ENCODE measurements at places on chromosomes 7 and 10.

- DNase-seq = no peak
Measured at GRCh38 chr10:124131172-124131571, 37.8 kb upstream of the CHST15 start.

- no peak for DNase-seq
Measured at GRCh38 chr7:113548561-113548960, 370.2 kb downstream of the PPP1R3A start.

DNA sequence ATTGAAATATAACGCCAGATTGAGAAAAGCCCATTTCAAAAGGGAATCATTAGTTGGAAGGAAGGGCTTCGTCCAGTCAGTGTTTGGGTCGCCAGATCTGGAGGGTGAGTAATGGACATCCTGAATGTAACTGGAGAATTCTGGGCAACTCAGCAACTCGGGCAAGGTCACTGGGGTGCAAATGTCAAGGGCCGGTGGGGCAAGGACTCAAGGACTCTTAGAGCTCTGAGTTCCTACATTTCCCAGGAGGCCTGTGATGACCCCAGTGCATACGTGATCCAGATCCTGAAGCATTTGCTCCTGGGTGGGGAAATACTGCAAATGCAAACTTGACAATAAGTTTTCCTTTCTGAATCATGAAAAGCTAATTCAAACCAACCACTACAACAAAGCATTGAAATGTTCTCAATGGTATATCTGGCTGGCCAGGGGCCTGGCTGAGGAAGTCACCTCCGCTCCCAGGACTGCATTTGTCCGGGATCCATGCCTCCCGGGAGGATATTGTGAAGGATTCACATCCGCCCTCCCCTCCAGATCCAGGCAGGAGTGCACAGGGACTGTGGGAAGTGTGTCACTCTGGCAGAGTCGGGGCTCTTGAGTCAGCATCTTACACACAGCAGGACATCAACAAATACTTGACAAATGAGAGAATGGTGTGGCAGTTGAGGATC, 164.0 kb downstream of the FANK1 start:
- DNase-seq = no peak

DNA sequence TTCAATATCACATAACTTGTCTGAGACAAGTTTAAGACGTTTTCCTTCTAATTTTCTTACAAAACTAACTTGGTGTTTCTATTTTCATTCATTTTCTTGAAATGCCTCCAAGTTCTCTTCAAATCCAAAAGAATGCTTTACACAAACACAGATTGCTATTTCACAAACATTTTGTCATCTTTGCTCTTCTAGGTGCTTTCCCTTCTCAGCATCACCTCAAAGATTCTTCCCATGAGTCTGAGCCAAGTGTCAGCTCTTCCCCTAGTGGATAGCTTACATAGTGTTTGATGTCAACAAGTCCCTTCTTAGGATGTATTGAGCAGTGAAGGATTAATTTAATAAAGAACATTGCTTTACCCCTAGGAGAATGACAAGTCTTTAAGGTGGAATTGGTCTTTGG, 38.1 kb upstream of the SEMA3A start:
- no peak for DNase-seq

DNA sequence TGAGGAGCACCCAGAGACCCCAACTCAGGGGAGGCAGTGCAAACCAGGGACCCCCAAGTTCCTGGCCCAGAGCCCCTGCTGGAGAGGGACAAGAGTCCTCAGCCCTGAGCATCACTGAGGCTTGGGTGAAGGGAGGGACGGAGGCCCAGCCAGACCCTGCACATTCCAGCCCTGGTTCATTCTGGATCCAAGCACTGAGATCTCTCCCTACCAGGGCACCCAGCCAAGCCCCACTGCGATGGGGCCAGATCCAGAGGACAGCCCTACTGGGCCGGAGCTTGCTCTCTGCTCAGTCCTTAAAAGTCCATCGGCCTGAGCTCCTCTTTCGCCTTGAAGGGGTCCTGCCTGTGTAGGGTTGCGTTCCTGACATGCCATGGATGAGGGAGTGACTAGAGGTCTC, 40.5 kb upstream of the RABGEF1 start:
- DNase-seq = no peak

DNA sequence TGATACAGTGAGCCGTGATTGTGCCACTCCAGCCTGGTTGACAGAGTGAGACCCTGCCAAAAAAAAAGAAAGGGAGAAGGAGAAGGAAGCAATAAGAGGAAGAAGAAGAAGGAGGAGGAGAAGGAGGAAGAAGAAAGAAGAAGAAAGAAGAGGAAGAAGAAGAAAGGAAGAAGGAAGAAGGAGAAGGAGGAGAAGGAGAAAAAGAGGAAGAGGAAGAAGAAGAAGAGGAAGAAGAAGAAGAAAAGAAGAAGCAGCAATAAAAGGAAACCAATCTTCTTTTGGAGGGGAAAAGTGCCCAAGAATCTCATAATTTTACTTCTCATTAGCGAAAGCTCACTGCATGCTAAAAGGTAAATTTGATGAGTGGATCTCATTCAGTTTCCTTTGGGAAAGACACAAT, 85.7 kb upstream of the GLCCI1 start:
- DNase-seq = no peak

DNA sequence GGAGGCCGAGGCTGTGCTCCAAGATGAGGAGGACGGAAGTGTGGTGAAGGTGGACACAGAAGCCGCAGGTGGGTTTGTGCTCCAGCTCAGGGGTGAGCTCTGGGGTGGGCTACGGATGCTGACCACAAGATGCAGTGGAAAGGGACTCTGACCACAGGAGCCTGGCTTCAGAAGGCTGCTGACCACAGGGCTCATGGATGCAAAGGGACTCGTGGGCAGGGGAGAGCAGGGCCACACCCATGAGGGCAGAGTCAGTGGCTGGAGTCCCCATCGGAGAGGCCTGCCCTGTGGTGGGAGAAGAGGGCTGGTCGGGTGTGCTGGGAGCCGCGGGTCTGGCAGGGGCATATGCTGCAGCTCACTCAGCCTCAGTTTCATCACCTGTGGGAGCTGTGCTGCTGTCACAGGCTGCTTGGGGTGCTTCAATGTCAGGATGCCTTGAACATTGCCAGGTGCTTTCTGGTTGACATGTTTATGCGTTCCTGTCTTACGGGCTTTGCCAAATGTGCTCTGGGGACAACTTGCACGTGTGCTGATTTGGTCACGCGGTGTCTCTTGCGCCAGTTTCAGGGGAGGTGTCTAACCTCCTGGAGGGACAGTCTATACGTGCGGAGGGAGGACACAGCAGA, 13.7 kb downstream of the SCART1 start:
- no peak for DNase-seq

DNA sequence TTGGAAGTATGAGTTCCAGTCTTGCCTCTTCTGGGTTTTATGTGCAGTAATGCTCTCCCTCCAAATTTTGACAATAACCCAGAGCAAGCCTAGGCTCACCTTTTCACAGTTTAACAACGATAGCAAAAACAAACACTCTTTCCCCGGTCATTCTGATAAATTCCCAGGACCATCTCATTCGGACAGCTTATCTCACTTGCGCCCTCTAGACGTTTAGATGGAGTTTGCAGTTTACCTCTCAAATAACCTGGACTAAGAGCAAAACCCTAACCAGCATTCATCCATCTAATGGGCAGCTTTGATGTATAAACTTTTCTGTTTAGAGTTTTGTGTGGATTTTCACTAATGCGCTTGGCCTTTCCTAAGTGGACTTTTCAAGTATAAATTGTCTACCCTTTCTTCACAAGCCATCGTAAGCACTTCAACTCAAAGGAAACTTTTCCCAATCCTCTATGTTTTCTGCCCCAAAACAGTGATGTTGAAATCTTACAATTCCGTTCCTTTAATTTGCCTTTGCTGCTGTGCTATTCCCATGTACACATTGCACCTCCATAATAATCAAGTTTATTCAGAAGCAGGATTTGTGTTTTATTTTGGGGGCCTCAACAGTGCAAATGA, 114.9 kb downstream of the HDAC9 start:
- no peak for DNase-seq

DNA sequence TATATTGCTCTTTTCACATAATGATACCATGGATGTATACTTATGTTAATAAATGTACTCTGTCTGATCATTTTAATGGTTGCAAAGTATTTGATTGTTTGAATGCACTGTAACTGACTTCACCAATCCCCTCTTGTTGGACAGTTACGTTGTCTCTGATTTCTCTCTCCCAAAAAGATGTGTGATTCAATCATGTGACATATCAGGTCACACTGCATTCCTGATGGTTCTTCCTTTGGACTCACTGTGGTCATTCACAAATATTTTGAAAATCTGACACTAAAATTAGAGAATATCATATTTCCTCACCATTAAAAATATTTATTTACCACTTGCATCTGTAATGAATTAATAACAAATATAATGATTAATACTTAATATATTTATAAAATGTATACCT, 22.2 kb downstream of the SLC16A12 start:
- no peak for DNase-seq

DNA sequence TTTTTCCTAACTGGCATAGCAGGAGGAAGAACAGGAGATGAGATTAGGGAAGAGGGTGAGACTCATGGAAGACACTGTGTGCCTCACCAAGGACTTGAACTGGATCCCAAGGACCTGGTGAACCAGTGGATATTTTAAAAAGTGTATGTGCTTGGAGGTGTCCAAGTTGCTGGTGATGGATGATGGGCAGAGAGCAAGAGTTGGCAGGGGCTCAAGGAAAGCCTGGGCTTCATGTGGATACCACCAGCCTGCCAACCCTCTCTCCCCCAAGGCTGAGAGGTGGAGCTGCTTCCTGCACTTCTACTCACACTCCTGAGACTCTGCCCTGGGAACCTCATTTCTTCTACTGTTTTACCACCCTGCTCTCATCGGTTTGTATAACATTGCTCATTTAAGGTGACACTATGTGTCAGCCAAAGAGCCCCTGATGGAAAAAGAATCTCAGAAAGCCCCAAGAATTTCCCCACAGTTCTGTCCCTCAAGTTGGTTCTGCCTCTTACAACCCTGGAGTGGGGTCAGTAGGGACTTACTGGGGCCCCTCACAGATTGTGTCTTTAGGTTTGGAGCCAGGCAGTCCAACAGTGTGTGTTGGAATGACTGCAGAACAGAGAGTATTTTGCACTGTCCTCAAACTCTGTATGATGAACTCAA, 56.2 kb upstream of the PDCD4 start:
- DNase-seq = no peak

- DNase-seq = no peak
Measured at GRCh38 chr10:1205450-1206030, 149.4 kb downstream of the WDR37 start.

- no peak for DNase-seq
Measured at GRCh38 chr10:33327751-33328150, 6.7 kb downstream of the NRP1 start.

Measured in stimulated activated CD8-positive, alpha-beta memory T cell treated with anti-CD3 and anti-CD28 coated beads, Interleukin-12 subunit alpha, Interleukin-12 subunit beta, amount 100 ng/mL, for 1 hour (primary cell).